ENCODE measurements at places on chromosomes 2 and 18.

DNA sequence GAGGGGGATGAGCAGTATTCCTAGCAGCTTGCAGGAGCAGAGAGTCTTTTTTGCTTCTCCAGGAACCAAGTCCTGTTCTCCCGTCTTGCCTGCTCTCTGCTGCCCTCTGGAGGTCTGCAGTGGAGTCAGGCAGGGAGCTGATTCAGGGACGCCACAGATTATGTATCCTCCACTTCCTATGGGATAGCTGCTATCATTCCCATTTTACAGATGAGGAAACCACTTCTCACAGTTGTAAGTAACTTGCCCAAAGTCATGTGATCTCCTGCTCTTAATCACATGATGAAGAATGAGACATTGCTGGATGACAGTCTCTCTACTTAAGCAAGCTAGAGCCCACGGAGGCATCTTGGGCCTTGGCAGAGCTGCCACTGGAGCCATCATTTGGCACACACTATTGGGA is 8.3 kb downstream of the SLC4A5 start:
- peak; percentile 51 for DNase-seq

GRCh38 chr2:8537562-8538155 is 144.2 kb upstream of the ID2 start:
- DNase-seq: no peak

GRCh38 chr18:35642802-35643201 is 61.3 kb downstream of the GALNT1 start:
- DNase-seq: no peak

- DNase-seq: no peak
These were observed 1.8 kb upstream of the FRZB start for GRCh38 chr2:182868054-182868796.

GRCh38 chr2:170465241-170465640 is 249.9 kb upstream of the SP5 start:
- DNase-seq: no peak

GRCh38 chr2:41602341-41602740 is 445.5 kb upstream of the PKDCC start:
- DNase-seq: no peak

DNA sequence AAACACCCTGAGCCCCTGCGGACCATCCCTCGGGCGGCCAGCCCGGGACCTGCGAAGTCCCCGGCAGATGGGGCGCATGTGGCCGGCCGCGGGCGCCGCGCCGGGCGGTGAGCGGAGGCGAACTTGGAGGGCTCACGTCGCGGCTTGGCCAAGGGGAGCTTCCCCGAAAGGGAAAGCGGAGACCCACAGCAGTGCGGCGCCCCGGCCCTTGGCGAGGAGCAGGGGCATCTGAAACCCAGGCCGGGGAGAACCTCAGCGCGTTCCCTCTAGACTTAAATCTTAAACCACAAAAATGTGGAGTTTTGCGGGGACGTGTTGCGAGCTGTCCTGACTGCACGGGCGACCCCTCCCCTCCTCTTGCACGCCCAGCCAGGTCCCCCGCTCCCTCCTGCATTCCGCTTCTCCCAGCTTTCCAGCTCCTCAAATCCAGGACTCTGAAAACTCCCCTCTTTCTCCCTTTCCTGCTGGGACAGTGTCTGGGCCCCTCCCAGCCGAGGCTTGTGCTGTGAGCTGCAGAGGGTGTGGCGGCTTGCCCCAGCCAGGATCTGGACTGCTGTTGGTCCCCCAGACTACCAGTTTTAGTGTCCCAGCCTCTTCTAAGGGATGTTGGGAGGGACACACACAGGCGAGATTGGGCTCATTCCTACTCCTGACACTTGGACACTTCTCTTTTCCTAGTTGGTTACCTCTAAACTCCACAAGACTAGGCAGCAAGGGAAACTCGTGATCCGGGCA is 1.3 kb downstream of the FMNL2 start:
- DNase-seq: no peak

DNA sequence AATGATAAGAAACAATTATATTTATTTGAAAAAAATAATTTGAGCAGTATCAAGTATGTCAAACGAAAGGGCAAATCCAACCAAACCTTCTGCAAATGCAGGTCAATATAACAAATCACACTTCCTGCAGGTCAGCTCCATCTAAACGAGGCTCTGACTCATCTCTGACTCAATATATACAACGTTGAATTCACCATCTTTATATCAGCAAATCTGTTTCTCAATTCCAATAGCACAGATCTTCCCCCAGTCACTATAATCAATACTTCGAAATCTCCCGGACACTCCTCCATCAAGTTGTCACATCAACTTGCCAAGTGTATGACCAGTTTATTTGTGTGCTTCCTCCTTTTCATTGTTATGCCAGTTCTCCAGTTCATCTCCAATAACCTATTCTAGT is 388.9 kb downstream of the ZEB2 start:
- no peak for DNase-seq

- DNase-seq: no peak
These were observed 7.4 kb downstream of the TWIST2 start for GRCh38 chr2:238855299-238855698.

DNA sequence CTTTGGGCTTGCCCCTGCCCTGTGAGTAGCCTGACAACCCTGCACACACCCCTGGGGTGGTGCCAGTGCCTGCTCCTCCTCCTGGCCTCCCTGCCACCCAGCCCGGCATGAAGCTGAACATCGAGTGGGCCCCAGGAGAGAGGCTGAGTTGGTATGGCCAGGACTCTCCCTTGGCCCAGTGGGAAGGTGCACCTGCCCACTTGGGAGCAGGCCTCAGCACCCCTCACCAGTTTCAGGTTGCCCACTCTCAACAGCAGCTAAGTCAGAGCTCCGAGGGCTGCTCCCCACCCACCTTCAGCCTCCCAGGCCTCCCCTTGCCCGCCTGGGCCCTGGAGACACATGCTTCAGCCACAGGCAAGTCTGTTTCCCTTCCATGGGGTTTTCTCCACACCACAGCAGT is 203.1 kb downstream of the KLHL29 start:
- no peak for DNase-seq

GRCh38 chr18:78505851-78506461 is 473.7 kb upstream of the SALL3 start:
- no peak for DNase-seq

- no peak for DNase-seq
These were observed 11.2 kb downstream of the RNF144A start for GRCh38 chr2:6928452-6928851.

DNA sequence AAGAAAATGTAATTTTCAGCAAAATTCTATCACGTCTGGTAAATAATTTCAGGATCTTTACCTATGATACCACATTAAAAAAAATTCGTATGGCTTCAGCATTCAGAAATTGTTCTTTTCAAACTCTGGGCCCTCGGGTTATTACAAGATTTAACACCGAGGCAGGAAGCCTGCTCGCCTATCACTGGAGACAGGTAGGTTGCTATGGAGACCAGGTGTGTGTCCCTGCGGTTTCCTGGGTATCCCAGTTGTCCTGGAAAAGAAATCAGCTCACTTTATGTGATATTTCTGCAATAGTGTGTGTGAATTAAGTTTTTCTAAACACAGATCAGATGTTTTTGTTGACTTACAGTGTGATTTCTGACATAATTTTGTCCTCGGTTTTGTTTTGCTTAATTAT is 14.2 kb downstream of the HPCAL1 start:
- DNase-seq: no peak

GRCh38 chr2:85846411-85846810 is 42.4 kb downstream of the ST3GAL5 start:
- DNase-seq: no peak

GRCh38 chr2:2464094-2464493 is 133.0 kb upstream of the MYT1L start:
- DNase-seq: peak; percentile 98

- no peak for DNase-seq
These were observed 299.1 kb downstream of the PAX3 start for GRCh38 chr2:221999717-222000116.

- DNase-seq: no peak
These were observed 58.6 kb downstream of the KLF7 start for GRCh38 chr2:207107131-207107530.

DNA sequence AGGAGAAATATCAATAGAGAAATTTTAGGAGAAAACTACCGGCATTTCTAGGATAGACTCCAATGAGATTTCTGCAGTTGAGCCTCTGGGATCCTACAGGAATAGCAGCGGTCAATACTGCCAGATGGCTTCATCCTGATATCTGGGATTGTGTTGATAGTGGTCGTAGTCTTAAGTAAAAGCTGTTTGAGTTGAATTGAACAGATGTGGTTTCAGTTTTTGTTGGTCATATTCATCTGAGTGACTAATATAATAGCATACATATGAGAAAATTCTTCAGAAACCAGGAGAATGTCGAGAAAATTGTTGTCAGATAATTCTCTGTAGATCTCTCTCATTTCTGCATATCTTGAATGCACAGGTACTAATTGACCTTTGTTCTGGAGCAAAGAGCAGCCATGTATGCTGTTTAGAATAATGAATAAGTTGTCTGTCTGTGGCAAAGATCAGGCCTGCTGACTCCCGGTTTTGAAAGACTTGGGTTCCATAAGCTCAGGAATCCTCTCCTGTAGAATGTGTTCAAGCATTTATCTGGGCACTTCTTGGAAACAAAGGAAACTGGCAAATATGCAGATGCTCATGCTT is 288.1 kb downstream of the TMX3 start:
- no peak for DNase-seq

DNA sequence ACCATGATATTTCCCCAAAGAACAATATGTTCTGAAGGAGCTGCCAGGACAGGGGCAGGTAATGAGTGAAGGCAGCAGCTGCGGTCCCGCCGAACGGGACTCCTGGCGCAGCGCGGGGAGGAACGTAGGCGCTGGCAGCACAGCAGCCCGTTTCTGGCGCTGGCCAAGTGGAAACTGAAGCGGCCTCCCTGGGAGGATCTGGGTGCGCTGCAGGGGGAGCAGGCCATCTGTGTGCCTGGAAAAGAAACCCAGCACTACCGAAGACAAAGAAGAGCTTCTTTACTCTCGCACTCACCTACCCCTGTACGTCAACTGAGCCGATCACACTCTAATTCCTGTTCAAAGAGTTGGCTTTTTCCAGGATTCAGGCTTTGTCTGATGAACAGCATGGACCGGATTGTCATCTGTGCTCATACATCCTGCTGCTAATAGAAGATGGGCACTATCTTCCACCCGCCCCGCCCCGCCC is 11.8 kb downstream of the G6PC2 start:
- DNase-seq: peak; percentile 13

- DNase-seq: no peak
These were observed 135.6 kb downstream of the CDH2 start for GRCh38 chr18:28041366-28041765.

GRCh38 chr2:66665124-66665984 is 230.4 kb downstream of the MEIS1 start:
- no peak for DNase-seq

- no peak for DNase-seq
These were observed 3.4 kb downstream of the ZEB2 start for GRCh38 chr2:144516411-144516980.

Measured in SHP77 (cell line).